ENCODE measurements at places on chromosomes 6 and 20.
A peak's percentile ranks its signal among the peaks of the same experiment; 100 is the strongest.

DNA sequence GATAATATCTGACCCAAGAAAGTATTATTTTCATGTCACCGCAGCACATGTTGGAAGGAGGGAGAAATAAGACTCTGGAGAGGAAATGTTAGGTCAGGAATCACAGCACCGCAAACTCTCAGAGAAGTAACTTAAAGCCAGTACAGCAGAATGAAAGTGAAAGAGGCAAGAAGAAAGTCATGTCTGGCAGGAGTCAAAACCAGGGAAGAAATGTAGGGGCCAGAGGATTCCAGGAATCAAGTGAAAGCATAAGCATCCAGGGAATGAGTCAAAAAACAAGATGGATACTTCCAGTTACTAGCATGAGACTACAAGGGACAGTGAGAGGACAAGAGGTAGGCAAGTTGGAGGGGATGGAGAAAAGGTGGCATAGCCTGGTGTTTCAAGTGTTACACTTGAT, 80.4 kb downstream of the AK9 start:
- DNase-seq = no peak

- no peak for DNase-seq
Measured at GRCh38 chr6:53547166-53547810, 2.4 kb upstream of the GCLC start.

DNA sequence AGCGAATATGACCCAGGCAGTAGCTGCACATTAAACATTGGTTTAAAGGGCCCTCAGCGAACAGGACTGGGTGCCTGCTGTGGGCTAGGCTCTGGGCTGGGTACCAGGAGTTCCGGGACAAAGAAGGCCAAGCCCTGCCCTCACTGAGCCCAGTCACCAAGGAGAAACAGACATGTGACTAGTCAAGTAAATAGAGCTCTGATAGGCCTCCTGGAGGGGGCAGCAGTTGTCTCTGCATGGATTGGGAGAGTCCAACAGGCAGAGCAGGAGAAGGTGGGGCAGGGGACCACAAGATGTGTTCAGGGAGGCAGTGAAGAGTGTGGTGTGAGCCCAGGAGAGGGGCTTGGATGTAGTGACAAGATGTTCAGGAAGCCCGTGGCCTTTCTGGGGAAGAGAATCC, 3.1 kb downstream of the HM13 start:
- DNase-seq = no peak

GRCh38 chr6:133809406-133809805, 79.5 kb upstream of the TCF21 start:
- no peak for DNase-seq

- DNase-seq = no peak
Measured at GRCh38 chr6:142325111-142325510, 23.3 kb downstream of the ADGRG6 start.

DNA sequence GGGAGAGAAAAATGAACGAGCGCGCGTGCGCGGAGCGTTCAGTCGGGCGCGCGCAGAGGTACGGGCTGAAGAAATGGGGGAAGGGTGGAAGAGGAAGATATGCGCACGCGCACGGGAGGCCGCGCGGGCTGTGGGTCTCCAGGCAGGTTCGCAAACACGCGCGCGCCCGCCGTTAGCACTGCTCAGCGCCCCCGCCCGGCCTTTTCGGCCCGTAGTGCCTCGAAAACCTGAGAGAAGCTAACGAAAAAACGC, 393 bp downstream of the BCLAF1 start:
- DNase-seq = peak; percentile 92

- DNase-seq = no peak
Measured at GRCh38 chr6:168926306-168926705, 327.3 kb downstream of the THBS2 start.

DNA sequence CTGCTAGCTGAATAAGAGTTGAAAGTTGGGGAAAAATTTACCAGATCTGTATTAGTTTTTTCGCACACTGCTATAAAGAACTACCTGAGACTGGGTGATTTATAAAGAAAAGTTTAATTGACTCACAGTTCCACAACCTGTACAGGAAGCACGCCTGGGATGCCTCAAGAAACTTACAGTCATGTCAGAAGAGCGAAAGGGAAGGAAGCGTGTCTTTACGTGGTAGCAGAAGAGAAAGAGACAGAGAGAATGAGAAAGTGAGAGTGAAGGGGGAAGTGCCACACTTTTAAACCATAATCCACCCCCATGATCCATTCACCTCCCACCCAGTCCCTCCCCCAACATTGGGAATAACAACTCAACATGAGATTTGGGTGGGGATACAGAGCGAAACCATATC, 79.6 kb downstream of the KHDC1L start:
- DNase-seq = no peak

- DNase-seq = no peak
Measured at GRCh38 chr20:3390759-3391425, 16.6 kb downstream of the DNAAF9 start.

GRCh38 chr6:56802584-56802983, 152.3 kb upstream of the BEND6 start:
- no peak for DNase-seq

- DNase-seq = no peak
Measured at GRCh38 chr6:170152124-170152926, 138.6 kb downstream of the DLL1 start.

GRCh38 chr6:81067057-81067456, 685.4 kb downstream of the TENT5A start:
- DNase-seq = no peak

DNA sequence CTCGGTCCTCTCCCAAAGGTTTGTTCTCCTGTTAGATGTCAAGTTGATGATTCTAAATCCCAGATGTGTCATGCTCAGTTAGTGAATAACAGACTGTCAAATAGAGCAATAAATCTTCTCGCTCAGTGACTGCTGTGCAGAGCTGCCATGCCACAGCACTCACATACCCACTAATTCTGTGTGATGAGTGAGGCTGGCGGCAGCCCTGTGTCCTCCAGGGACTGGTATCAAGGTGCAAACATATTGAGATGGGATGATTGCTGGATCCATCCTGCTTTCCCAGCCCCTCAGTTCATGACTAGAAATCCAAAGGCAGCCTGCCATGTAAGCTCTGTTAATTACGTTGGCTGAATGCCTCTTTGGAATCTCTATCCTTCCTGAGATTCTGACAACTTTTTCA, 103.9 kb downstream of the OLIG3 start:
- DNase-seq = no peak

DNA sequence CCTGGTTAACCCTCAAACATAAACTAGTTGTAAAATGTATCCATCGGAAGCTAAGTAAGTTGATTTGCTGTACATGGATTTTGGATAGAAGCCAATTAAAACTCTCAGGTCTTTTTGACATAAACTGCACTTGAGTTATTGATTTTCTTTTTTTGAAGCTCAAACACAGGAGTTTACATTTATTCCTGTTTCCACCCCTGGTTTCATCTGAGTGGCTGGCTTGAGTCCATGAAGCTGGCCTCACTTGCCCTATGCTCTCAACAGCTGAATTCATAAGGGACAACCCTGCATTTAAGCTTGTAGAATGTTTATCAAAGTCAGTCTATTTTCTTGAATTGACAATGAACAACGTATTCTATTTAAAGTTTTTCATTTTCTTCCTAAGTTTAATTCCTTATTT, 58.1 kb upstream of the PLEKHG1 start:
- no peak for DNase-seq

GRCh38 chr6:10968776-10969175, 75.3 kb downstream of the ELOVL2 start:
- no peak for DNase-seq

DNA sequence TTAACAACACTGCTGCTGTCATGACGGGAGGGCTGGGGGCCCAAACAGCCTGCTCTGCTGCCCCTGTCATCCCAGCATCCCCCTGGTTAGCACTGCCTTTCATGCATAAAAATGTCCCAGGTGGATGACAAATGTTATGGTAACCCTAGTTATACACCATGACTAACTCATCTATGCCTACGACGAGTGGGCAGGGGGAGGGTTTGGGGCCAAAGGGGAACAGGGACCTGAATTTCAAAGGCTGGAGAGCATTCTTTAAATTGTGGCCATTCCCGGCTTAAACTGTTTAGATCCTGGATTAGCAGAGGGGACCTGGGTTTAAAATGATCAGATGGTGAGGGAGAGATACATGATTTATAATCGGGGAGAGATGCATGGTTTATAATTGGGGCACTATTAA, 24.4 kb downstream of the GNAS-AS1 start:
- DNase-seq = no peak

DNA sequence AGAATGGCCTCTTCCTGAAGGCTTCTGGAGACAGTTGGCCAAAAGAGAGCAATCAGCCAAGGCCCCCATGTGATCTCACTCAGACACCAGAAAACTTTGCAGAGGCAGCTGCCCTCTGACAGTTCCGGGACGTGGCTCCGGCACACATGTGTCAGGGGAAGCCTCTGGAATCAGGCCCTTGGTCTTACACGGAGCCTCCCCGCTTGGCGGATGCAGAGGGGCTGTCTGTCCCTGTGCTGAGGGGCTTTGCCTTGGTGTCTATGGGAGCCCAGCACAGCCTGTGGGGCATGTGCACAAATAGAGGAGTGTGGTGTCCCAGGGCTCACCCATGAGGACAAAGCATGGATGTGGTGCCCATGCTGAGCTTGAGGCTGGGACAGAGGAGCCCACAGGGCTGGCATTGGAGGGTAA, 13.8 kb downstream of the SIGLEC1 start:
- DNase-seq = no peak

- DNase-seq = no peak
Measured at GRCh38 chr6:40369042-40369441, 218.1 kb downstream of the LRFN2 start.

GRCh38 chr6:90397929-90398674, 101.5 kb upstream of the BACH2 start:
- DNase-seq = no peak

DNA sequence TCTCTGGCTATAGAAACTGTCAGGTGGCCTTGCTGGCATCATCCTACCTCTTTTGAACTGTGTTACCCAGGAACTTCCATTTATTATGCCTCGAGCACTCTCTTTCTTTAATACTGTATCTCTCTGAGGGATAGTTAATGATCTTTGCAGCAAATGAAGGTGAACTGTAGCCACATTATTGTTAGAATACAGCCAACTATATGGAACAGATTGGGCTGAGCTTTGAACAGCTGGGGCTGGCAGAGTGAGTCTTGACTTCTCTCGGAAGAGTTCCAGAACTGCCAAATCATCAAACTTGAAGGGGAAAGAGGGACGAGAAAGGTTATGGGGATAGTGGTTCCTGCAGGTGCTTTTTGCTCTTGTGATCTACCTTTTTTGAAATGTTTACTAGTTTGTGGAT, 237.7 kb downstream of the PRL start:
- DNase-seq = no peak

- DNase-seq = no peak
Measured at GRCh38 chr20:24455081-24455480, 14.3 kb upstream of the SYNDIG1 start.

DNA sequence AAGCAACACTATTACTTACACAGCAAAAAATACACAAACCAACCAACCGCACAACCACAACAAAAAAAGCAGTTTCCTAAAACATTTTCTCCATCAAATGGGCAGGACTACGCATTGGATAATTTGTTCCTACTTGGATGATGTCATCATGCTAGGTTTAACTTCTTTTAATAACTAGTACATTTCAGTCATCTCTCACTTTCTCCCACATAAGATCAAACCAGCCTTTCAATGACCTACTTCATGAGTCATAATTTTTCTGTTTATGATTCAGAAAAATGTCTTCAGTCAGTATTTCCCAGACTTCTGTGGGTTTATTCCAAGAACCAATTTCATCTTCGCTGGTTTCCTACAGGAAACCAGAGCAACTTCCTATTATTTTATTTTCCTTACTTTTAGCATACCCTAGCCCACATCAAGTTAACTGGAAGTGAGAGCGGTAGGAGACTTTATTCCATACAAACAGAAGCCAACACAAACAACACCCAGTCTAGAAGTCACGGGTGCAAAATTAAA, 134.2 kb downstream of the GMDS start:
- DNase-seq = peak; percentile 10

Measured in bone marrow (tissue), 2 donors.